ENCODE measurements at places on chromosomes 7 and 10.
A peak's percentile ranks its signal among the peaks of the same experiment; 100 is the strongest.

- DNase-seq = no peak
These were observed 25.3 kb downstream of the WIPI2 start for GRCh38 chr7:5215313-5215712.

GRCh38 chr7:132410861-132411541 is 165.3 kb downstream of the PLXNA4 start:
- no peak for DNase-seq

GRCh38 chr7:191981-192649 is at the start of gene FAM20C:
TSS of gene FAM20C (plus strand) at chr7:192571. CDS start at chr7:193200, 629 bp downstream.
- peak; percentile 93 for DNase-seq

GRCh38 chr10:113708640-113709039 is 28.9 kb downstream of the CASP7 start:
- no peak for DNase-seq

DNA sequence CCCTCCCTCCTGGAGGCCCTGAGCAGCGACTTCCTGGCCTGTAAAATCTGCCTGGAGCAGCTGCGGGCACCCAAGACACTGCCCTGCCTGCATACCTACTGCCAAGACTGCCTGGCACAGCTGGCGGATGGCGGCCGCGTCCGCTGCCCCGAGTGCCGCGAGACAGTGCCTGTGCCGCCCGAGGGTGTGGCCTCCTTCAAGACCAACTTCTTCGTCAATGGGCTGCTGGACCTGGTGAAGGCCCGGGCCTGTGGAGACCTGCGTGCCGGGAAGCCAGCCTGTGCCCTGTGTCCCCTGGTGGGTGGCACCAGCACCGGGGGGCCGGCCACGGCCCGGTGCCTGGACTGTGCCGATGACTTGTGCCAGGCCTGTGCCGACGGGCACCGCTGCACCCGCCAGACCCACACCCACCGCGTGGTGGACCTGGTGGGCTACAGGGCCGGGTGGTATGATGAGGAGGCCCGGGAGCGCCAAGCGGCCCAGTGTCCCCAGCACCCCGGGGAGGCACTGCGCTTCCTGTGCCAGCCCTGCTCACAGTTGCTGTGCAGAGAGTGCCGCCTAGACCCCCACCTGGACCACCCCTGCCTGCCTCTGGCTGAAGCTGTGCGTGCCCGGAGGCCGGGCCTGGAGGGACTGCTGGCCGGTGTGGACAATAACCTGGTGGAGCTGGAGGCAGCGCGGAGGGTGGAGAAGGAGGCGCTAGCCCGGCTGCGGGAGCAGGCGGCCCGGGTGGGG is 2.2 kb downstream of the TRIM56 start:
- DNase-seq = no peak

GRCh38 chr7:69219381-69219780 is 378.9 kb upstream of the AUTS2 start:
- DNase-seq = no peak

GRCh38 chr10:75239096-75239790 is 3.5 kb upstream of the COMTD1 start:
- DNase-seq = no peak

DNA sequence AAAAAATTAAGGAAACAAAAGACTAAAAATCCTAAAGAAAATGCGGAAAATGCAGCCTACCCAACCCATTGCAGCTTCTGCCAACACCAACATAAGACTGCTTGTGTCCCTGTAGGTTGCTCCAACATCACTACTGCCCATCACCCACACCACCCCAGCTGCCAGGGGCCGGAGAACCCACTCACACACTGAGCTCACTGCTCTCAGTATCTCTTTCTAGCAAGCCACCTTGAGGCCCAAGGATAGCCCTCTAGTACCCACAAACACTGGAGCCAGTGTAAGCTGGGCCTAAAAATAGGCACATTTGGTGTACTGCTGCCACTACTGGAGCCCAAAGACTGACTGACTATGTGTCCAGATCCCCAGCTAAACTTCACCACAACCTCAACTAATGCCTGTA is 67.3 kb downstream of the MEST start:
- DNase-seq = no peak

GRCh38 chr10:120931999-120932398 is 80.8 kb downstream of the WDR11 start:
- DNase-seq = no peak

DNA sequence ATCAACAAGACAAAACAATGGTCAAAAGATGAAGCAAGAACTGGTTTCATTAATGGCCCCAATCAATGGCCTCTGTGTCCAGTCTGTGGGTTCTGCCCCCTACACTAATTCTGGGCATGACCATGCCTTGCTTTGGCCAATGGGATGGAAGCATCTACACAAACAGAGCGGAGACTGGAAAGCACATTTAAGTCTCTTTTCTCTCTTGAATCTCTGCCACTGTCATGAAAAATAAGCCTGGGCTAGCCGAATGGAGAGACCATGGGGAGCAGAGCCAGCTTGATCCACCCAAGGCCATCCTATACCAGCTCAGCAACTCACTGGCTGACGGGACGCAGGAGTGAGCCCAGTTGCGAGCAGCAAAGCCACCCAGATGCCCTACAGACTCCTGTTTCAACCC is 30.9 kb downstream of the ANKRD16 start:
- DNase-seq = no peak

DNA sequence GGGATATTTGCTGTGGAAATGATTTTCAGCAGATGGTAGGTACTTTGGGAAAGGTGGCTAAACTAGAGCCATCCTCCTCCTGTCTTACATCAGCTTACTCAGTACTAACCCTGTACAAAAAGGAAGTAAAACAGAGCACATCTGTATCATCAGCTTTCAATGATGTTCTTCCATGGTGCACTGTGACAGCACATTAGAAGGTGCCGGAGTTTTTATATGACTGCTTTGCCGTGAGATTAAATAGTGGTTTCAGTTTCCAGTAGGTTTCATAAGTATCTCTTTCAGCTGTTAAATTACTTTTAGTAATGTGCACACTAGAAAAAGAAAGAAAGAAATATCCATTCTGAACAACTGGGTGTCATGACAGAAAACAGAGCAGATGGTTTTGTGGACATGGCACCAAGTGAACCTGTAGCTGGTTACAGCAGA is 86.5 kb downstream of the ARID5B start:
- DNase-seq = no peak

DNA sequence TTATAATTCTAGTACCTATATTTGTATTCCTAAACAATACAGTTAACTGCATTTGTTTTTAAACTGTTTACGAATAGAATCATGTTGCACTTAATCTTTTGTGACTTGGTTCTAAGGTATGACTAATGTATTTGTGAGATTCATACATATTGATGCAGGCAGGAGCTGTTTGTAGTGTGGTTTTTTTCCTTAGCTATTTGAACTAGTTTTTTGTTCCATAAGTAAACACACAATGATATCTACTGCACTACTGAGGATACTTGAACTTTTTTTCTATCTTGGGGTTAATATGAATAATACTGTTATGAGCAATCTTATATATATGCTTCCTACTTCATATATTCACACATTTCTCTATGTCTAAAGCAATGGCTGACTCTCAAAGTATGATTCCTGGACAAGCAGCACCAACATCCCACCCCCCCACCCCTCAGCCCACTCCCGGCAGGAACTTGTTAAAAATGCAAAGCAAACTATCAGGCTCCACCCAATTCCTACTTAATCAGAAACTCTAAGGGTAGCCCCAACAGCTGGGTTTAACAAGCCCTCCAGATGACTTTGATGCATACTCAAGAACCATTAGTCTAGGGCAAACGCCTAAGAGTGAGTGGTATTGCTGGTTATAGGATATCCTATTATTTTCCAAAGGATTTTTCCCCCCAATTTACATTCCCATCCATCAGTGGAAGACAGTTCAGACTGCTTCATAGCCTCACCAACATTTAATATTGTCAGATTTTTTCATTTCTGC is 25.8 kb downstream of the BRAF start:
- DNase-seq = peak; percentile 36

- peak; percentile 77 for DNase-seq
These were observed 148.0 kb downstream of the NRCAM start for GRCh38 chr7:108308276-108308675.

DNA sequence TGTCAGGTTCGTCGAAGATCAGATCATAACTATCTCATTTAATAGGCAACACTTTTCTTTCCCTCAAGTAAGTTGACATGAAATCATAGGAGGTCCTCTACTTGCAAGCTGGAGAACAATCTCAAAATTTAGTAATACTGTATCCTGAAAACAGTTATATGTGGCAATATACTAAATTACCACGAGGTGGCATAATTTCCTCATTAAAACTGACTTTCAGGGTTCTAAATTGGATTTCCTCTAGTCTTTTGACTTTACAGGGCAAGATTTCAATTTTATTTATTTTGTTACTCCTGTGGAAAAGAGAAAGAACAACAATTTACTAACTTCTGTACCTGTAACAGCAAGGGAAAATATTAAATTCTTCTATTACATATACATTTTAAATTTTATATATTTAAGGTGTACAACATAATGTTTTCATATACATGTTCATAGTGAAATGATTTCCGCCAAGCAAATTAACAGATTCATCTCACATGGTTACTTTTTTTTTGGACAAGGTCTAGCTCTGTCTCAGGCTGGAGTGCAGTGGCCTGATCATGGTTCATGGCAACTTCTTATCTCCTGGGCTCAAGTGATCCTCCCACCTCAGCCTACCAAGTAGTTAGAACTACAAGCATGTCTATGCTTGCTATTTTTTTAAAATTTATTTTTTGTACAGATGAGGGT is 53.4 kb upstream of the CYP2C18 start:
- peak; percentile 41 for DNase-seq

DNA sequence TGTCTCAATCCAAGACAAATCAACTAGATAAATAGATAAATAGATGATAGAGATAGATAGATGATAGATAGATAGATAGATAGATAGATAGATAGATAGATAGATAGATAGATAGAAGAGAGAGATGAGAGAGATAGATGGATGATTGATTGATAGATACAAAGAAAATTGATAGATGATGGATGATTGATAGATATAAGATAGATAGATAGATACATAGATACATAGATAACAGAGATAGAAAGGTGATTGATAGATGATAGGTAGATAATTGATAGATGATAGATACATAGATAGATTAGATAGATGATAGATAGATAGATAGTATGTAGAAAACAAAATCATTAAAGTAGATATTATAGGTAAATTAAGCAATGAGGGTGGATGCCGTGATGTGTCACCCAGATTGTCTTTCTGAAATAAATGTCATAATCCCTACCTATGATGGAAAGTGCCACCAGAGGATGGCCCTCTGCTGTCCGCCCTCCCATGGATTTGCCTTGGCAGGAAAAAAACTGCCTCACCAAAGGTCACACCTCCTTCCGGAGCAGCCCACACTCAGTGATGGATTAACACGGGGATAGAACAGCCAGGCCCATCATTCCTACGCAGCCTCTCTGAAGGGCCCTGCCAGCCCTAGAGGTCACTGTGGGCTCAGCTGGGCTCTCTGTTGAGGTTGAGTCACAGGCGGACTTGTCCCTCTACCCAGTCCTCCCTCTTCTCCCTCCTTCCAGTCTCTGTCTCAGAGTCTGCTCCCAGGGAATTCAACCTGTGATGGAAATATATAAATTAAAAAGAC is 50.8 kb downstream of the KCNH2 start:
- no peak for DNase-seq

DNA sequence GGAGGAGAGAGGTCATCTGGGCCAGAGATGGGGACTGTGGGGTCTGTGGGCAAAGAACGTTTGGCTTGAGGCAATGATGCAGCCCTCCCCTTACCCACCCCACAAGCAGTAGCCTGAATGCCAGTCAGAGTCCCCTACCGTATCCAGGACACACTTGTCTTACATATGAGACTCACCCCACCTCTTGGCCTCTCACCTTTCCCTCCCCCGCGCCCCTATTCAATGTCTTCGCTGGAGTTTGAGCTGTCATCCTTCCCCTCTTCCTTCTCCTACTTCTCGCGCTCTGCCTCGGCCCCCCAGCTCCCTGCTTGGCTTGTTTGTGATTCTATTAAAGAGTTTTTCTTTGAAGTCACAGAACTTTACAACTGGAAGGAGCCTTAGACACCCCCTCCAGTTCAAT is 8.9 kb downstream of the PRRT4 start:
- no peak for DNase-seq

DNA sequence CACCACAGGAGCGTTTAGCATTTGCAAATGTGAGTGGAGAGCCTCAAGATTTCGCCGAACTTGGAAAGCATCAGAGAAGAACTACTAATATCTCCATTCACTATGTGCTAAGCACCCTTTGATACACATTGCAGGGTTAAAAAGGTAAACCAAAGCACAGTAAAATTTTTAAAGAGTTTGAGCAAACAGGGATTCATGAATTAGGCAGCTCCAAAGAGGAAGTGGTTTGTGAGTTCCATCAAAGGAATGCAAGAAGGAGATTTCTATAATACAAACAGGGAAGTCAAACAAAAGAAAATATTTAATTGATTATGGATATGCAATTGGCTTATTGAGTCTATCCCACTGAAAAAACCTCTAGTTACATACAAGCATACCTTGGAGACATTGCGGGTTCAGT is 81.1 kb upstream of the TMEM72 start:
- DNase-seq = peak; percentile 61

DNA sequence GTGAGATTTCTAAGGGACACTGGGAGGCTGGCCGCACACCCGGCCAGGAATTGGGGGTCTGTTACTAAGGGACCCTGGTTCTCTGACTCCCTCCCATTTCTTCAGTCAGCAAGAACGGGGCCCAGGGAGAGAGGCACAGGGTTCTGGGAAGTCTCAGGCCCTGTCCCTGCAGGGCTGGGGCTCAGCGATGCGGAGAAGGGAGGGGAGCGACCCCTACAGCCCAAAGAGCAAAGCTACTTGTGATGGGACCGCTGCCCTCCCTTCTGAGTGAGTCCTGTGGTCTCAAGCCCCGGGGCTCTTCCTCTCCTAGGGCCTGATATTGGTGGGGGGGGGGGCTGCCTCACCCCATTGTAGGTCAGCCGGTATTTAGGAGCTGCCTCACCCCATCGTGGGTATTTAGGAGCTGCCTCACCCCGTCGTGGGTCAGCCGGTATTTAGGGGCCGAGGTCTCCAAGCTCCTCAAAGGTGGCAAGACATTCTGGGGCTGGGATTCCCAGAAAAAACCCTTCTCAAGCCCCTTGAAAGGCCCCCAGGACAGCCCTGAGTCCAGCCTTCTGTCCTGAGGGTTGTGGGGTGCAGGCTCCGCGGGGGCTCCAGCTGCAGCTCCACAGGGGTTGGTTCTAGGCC is 16.9 kb upstream of the NKX6-2 start:
- no peak for DNase-seq

DNA sequence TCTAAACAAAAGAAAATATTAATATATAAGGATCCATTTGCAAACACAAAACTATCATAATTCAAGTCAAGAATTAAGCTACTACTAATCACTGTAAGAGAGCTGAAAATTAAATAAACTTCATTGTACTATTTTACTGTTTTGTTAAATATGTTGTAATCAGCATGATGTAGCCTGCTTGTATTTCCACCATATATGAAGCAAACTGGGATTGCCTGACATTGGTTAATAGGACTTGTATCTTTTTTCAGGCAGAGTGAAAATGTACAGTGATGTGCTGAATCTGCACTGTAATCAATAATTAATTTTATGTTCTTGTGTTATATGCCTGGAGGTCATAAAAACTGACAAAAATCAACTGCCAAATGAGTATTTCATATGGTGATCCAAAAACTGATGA is 25.4 kb downstream of the TRDMT1 start:
- no peak for DNase-seq

Measured in choroid plexus epithelial cell (primary cell).